ENCODE measurements at places on chromosomes 5 and 9.

DNA sequence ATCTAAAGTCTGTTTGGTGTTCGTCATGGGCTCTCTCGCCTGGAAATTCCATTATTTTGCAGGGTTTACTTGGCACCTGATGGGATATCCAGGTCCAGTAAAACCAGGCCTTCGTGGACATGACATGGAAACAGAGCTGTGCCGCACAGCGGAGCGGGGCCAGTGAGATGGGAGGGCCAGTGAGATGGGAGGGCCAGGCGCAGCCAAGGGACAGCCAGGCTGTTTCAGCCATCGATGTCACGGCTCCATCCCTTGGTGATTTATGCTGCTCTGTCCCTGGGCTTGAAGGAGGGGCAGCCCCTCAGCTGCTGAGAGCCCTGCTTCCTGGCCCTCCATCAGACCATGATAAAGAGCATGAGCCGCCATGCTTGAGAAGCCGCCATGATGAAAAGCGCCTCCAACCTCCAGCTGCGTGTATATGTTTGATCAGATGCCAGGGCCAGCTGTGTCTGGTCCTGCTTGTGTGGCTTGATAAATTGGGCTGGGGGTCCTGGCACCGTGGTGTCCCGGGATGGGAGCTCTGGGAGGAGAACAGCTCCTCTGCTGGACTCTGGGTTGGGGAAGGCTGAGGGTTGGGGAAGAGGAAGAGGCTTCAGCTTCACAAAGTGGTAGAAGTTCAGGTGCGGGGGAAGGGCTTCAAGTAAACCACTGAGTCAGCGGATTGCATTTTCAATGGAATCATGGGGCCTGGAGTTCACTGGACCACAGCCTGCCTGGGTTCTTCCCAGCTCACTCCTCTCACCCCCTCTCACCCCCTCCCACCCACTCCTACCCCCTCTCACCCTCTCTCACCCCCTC lies 6.1 kb upstream of the COL5A1 start:
- DNase-seq, result no peak

GRCh38 chr9:82499337-82499736 lies 510.8 kb downstream of the SPATA31D1 start:
- DNase-seq, result no peak

DNA sequence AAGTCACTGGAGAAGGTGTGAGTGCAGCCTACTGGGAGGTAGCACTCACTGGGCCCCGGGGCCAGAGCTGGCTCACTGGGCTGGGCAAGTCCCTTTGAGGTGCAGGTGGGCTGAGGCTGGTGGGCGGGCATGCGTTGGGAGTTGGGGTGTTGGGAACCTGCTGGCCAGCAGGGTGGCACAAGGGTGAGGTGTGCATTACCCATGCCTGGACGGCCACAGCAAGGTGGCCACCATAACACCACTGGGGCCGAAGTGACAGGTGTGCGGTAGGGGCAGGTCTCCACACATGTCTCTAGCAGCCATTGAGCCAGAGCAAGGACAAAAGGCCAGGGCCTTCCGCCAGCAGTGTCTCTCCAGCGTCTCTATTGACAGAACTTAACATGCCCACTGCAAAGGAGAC lies 22.6 kb downstream of the PRRT1B start:
- no peak for DNase-seq

DNA sequence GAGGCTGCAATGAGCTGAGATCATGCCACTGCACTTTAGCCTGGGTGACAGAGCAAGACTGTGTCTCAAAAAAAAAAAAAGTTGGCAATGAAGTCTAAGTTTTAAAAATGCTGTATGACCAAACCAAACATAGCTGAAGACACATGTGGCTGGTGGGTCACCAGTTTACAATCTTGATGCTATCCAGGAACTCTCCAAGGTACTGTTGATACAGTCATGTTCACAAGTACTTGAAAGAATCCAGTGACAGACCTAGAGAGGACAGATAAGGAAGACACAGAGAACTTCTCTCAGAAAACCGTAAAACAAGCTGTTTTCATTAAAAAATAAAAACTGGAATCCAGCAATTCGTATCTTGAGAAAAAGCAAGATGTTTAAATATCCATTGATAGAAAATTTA lies 95.7 kb downstream of the ACTBL2 start:
- DNase-seq, result no peak

- DNase-seq, result no peak
Observed at GRCh38 chr5:157581901-157582300, 6.3 kb upstream of the ADAM19 start.

- no peak for DNase-seq
Observed at GRCh38 chr5:59300930-59301329, 592.6 kb downstream of the PDE4D start.

GRCh38 chr5:135107986-135108385 lies 74.0 kb upstream of the PITX1 start:
- DNase-seq, result no peak

- no peak for DNase-seq
Observed at GRCh38 chr9:19485193-19485592, 76.4 kb downstream of the ACER2 start.

GRCh38 chr5:1068204-1068894 lies 43.5 kb downstream of the SLC12A7 start:
- no peak for DNase-seq

DNA sequence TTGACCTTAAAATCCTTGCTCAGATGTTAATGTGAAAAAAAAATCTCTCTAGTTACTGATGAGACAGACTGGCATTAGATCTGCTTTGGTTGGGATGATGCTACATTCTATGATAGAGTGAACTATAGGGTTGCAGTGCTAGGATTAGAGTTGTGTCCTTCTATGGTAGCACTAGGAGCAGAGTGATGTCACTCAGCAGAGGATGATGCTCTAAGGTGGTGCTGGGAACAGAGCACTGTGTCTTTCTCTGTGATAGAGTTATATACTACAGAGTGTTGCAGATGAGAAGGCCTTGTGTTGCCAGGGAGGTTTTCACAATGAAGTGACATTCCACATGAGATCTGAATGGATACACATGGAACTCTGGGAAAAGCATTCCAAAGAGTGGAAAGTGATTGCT lies 462.3 kb downstream of the CDH12 start:
- no peak for DNase-seq

DNA sequence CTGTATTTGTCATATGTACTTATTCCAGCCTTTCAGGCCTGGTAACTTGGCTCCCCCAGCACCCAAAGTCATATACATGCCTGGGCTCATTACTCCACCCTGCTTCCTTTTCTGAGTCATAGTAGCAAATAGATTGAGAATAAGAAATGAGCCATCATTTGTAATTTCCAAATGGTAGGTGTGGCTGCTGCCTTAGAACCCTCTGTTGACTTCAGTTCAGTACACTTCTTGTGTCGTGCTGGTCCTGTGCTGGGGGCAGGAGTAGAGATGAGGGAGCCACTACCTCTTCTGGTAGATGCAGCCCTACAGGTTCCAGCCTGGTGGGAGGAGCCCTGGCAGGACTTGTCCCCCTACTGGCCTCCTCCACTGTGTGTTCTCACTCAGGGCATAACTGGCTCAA lies 11.1 kb downstream of the GM2A start:
- DNase-seq, result no peak

DNA sequence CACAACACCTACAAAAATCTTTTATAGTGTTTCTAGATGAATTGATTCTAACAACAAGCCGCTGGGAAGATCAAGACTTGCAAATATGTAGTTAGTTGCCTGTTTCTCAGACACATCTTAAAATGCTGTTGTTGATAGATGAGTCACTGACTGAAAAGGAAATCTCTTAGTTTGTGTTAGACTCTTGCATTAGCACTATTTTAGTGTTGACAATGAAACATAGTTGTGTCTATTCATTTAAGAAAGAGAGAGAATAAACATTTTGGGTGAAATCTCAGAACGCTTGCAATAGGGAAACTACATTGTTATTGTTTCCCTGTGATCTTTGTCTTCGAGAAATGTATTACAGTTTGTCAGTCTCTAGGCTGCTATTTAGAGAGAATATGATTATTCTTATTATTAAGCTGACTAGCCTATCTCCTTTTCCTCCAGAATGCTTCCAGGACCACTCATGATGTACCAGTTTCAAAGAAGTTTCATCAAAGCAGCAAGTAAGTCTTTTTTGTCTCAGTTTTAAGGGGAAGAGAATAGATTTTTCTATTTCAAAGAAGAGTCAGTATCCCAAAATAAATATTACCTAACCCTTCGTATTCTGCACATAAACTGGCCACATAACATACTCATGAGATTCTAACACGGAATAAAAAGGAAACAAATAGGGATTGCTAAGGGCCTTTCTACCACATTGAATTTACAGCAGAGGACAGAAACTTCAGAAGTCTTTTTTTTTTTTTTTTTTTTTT lies 285.6 kb downstream of the ARHGAP26 start:
- no peak for DNase-seq

Measured in activated CD4-positive, alpha-beta T cell treated with anti-CD3 and anti-CD28 coated beads for 4 hours (primary cell).